ENCODE measurements at places on chromosomes 5 and 9. TPM values are rescaled to one million over a fixed set of nuclear protein-coding genes. Genes with fewer than 3 reads are reported as not detected.

The FGF18 gene
- not detected for polyA plus RNA-seq

The TAF11L7 gene
- not detected for polyA plus RNA-seq

DNA sequence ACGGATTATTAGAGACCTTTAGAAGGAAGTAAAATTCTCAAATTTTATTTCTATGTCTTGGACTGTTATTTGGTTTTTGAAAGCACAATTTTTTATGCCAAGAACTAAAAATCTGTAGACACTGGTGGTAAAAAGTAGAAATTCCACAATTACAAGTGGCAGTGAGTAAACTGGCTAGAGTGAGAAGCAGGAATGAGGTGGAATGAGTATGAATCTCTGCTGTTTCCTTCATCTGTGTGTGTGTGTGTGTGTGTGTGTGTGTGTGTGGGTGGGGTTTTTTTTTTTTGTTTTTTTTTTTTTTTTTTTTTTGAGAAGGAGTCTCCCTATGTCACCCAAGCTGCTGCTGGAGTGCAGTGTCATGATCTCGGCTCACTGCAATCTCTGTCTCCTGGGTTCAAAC lies 94.2 kb downstream of the TLE4 start:
- no peak for DNase-seq

- peak; percentile 3 for DNase-seq
Observed at GRCh38 chr5:79612667-79613198, 492 bp downstream of the TENT2 start.

GRCh38 chr9:136462664-136463063 lies 20.2 kb downstream of the SEC16A start:
- DNase-seq, result no peak
